ENCODE measurements at places on chromosomes 16 and 17.

DNA sequence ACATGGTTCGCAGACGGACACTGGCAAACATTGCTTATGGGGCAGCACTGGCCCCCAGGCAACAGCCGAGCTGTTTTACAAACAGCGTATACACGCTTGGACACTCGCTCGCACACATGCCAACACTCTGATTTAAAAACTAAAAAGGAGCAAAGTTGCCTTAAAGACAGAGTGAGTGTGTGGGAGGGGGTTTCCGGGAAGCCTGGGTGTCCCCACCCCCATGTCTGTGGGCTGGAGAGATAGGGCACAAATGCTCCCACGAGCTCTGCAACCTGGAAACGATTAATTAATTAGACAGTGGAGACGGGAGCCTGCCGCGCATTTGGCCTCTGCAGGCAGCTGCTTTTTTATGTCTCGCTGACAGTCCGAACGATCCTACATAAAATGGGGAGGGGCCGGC is 107.9 kb upstream of the ZNF469 start:
- DNase-seq: no peak

GRCh38 chr17:42843358-42843934 is 934 bp upstream of the AOC2 start:
- DNase-seq: no peak

GRCh38 chr16:30724641-30725417 is 23.4 kb upstream of the PHKG2 start:
- no peak for DNase-seq

- no peak for DNase-seq
Observed at GRCh38 chr17:37787055-37787757, 42.3 kb upstream of the HNF1B start.

Measured in stimulated activated CD4-positive, alpha-beta T cell treated with anti-CD3 and anti-CD28 coated beads, TNF-alpha, amount 100 ng/mL, for 24 hours (primary cell).